ENCODE measurements at places on chromosomes 13 and 19.

GRCh38 chr13:72782717-72783116, 784 bp downstream of the PIBF1 start:
- peak; percentile 9 for DNase-seq

DNA sequence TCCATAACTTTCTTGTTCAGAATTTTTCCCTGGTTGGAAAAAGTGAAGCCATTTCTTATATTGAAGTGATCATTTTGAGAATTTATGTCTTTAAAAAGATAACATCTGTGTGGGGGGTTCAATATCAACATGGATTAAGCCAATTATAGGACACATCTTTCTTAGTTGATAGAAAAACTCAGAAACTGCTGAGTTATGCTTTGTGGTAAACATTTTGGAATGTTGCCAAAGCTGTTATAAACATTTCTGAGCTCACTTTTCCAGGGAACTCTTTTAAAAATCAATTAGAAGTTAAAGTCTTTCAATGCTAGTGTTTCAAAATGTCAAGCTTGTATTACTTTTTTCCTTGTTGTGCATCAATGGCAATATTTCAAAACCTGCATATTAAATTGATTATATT, 248.8 kb downstream of the DACH1 start:
- DNase-seq = no peak

GRCh38 chr13:38951525-38952313, 38.9 kb downstream of the STOML3 start:
- no peak for DNase-seq

DNA sequence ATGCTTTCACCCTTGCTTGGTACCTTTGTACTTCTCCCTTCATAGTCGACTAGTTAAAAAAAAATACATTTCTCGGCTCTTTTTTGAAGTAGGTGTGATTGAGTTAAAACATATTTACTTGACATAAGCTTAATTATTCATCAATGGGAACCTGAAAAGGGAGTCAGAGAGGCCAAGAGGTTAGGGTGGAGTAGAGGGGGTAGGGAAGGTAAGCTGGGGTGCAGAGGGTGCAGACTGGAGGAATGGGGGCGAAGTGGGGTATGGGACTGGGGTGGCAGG, 701 bp upstream of the HIF3A start:
- no peak for DNase-seq

- DNase-seq = no peak
These were observed 18.5 kb downstream of the GPR42 start for GRCh38 chr19:35389192-35389861.

DNA sequence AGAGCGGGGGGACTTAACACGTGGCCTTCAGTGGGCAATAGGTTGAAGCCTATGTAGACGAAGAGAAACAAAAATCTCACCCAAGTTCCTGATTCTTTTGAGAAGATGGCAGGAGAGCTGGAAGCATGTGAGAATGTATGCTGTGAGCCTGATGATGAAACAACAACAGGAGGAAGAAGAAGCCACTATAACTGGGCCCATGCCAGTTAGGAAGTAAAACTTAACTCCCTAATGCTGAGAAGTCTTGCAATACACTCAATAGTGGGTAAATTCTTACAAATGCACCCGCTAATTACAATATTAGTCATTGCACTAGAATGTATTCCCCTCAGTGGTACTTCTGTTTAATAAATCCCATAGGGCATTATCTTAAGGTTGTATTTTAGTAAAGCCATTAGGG, 9.1 kb downstream of the PCDH17 start:
- DNase-seq = no peak

- no peak for DNase-seq
These were observed 7.0 kb upstream of the ZNF550 start for GRCh38 chr19:57566396-57567265.

DNA sequence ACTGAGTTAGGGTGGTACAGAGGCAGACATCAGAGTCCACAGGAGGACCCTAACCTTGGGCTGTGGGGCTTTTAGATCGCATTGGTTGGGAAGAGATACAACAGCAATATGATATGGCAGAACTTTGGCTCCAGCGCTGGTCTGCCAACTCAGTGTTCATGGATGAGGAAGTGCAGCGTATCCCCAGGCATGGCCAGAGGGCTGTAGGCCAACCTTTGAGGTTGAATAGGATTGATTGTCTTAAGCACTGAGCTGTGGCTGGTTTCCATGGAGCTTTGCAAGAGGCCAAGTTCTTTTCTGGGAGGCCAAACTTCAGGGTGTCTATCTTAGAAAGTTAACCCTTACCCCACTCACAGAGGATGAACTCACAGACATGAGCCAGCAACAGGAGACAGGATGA, 144.1 kb upstream of the TMTC4 start:
- DNase-seq = no peak

DNA sequence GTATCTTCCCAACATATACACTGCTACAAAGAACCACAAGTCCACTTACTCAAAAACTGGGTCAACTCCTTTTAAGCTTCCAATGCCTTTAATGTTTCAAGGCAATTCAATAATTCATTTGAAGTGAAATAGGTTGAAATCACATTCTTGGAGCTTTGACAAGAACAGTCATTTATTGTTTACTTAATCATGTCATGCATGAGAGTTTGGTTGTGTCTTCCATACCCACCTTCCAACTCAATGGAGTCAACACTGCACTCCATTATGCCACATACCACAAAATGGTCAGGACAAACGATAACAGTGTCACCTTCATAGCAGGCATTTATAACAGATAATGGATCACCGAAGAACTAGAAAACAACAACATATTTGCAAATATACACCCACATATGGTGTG, 506.3 kb downstream of the UQCRFS1 start:
- no peak for DNase-seq

DNA sequence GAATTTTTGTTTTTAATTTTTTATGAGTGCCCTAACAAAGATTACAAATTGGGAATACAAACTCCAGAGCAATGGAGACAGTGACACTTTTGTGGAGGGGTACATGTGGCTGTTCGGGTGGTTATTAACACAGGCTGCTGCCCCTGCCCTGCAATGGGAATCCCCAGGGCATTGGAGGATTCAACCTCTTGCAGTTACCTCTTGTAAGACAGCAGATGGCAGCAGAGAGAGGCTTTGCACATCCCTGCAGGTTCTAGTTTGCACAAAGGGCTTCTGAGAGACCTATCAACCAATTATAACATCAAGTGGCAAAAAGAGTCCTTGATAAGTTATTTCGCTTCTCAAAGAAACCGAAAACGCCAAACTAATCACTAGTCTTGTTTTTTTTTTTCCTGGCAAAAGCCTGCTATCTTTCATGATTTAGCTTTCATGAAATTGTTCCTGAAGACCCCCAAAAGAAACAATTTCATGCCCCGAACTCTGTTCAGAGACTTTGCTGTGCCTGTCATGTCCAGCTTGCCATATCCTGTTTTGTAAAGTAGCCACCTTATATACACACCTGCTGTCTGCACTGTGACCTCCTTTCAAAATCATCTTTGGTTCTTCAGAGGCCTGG, 10.4 kb downstream of the GJB2 start:
- peak; percentile 36 for DNase-seq

- DNase-seq = peak; percentile 79
These were observed 2.4 kb upstream of the SSBP4 start for GRCh38 chr19:18416778-18417249.

DNA sequence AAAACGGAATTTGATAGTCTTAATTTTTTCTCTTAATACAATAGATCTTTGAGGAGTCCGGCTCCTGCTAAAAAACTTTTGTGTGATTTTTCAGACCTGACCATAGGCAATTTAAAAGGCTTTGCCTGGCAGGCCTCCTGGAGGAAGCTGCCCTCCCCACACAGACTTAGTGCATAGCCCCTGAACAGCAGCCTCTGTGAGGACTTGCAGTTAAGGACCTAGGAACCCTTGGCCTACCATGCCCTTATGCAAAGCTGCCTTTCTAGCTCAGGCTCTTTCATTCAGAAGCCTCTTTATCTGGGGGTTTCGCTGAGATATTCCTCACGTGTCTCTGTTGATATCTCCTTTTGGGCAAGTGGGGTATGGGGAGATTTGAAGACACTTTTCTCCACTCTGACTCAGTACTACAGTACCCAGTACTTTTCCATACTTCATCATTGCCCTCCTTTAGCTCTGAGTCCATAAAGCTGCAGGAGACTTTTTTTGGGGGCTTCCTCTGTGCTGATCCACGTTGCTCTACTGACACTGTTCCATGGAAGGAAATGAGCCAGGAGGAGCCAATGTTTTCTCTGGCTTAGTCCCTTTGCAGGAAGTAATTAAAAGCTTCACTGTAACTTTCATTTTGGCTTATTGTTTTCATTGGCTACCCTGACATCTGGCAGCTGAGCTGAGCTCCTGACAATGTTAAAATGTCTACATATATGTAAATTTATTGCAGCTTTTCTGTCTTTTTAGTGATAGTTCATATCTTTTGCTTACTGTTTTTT, 283.1 kb downstream of the TDRD3 start:
- no peak for DNase-seq

GRCh38 chr13:99966064-99966805, 5.3 kb downstream of the ZIC5 start:
- no peak for DNase-seq
